ENCODE measurements at places on chromosomes 7 and 10. TPM values are rescaled to one million over a fixed set of nuclear protein-coding genes. Genes with fewer than 3 reads are reported as not detected.

The GPER1 gene
- 0.86 TPM for total RNA-seq

The LIPK gene
- not detected for total RNA-seq

The FAM25C gene
- total RNA-seq = 2.4 TPM

The COL26A1 gene
- total RNA-seq = 0.62 TPM

The CFTR gene
- total RNA-seq = not detected

The CPVL gene
- 0.86 TPM for total RNA-seq

The EBLN1 gene
- total RNA-seq = not detected

The MMD2 gene
- total RNA-seq = not detected

The ATP6V0A4 gene
- total RNA-seq = 0.34 TPM

The ESYT2 gene
- 87.3 TPM for total RNA-seq
